ENCODE measurements at places on chromosomes 6 and 20. TPM values are rescaled to one million over a fixed set of nuclear protein-coding genes. Genes with fewer than 3 reads are reported as not detected.

BAG2 gene
- 4.2 TPM for total RNA-seq

BPIFB4 gene
- total RNA-seq = not detected

CALHM5 gene
- total RNA-seq = 1.2 TPM

OR12D3 gene
- total RNA-seq = not detected

ETV7 gene
- not detected for total RNA-seq

PAX1 gene
- not detected for total RNA-seq

SLC35B2 gene
- 33.2 TPM for total RNA-seq

FAM83D gene
- total RNA-seq = 4.8 TPM

HCRTR2 gene
- total RNA-seq = 30.0 TPM

DNAH8 gene
- under 0.01 TPM for total RNA-seq

BMP6 gene
- 5.1 TPM for total RNA-seq

SLC17A1 gene
- not detected for total RNA-seq

C6orf132 gene
- total RNA-seq = 0.23 TPM

HEY2 gene
- 2.8 TPM for total RNA-seq

ZBP1 gene
- not detected for total RNA-seq

HLA-DRB1 gene
- total RNA-seq = 9.9 TPM
